ENCODE measurements at places on chromosomes 6 and 20.

GRCh38 chr6:112370946-112371345 lies 23.8 kb downstream of the RFPL4B start:
- DNase-seq, result no peak

DNA sequence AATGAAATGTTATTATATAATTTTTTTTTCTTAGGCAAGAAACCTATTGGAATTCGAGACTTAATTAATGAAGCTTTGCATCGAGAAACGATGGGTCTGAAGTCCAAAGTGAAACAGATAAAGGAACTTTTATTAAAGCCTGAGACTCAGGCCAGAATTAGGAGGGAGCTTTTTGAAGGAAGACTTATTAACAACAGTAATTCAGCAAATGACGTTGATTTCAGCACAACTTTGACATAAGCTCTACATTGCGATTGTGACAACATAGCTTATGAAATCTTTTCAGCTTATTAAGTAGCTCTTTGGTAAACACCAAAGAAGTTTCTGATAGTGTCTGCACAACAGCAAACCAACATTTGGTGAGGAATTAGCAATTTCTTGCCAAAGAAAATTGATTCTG lies 147.1 kb downstream of the AKAP7 start:
- no peak for DNase-seq

GRCh38 chr20:24668384-24668702 lies 198.9 kb downstream of the SYNDIG1 start:
- DNase-seq, result no peak

DNA sequence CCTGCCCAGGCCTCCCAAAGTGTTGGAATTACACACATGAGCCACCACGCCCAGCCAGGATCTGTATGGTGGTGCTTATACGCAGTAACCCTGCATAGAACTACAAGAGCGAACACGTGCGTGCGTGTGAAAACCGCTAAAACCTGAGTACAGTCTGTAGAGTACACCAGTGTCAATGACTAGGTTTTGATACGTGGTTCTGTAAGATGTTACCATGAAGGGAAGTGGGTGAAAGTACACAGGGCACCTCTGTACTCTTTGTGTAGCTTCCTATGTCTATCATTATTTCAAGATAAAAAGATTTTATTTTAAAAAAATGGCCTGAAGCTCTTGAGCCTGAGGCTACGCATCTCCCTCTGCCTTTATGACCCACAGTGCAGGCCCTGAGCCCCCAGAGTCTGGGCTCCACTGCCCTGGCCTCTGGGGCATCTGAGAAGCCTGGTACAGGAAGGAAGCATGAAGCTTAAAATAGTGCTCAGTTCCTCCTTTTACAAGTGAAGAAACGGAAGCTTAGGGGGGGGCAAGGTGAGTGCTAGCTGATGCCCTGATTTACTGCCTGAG lies 21.6 kb downstream of the LY86 start:
- no peak for DNase-seq

GRCh38 chr6:119628691-119629594 lies 279.4 kb upstream of the MAN1A1 start:
- no peak for DNase-seq

DNA sequence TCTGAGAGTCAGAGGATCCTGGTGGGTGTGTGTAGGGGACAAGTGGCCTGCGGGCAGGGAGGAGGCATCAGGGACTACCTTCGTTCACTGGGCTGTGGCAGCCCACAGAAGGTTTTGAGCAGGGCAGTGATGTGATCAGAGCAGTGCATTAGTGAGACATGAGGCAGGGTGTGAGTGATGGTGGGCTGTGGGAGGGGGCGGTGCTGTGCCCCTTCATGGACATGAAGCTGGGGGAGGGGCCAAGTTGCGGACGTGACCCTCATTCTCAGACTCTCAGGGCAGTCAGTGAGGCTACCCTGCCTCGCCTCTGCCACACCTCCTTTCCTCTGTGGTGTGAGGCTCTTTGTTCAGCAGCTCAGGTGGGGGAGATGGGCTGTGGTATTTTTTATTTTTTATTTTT lies 142.2 kb upstream of the RNF24 start:
- DNase-seq, result no peak

- DNase-seq, result no peak
Measured at GRCh38 chr6:130560231-130560630, 194.4 kb downstream of the TMEM200A start.

- no peak for DNase-seq
Measured at GRCh38 chr6:16783509-16783908, 22.2 kb upstream of the ATXN1 start.

- no peak for DNase-seq
Measured at GRCh38 chr6:15444081-15444731, 198.3 kb downstream of the JARID2 start.

DNA sequence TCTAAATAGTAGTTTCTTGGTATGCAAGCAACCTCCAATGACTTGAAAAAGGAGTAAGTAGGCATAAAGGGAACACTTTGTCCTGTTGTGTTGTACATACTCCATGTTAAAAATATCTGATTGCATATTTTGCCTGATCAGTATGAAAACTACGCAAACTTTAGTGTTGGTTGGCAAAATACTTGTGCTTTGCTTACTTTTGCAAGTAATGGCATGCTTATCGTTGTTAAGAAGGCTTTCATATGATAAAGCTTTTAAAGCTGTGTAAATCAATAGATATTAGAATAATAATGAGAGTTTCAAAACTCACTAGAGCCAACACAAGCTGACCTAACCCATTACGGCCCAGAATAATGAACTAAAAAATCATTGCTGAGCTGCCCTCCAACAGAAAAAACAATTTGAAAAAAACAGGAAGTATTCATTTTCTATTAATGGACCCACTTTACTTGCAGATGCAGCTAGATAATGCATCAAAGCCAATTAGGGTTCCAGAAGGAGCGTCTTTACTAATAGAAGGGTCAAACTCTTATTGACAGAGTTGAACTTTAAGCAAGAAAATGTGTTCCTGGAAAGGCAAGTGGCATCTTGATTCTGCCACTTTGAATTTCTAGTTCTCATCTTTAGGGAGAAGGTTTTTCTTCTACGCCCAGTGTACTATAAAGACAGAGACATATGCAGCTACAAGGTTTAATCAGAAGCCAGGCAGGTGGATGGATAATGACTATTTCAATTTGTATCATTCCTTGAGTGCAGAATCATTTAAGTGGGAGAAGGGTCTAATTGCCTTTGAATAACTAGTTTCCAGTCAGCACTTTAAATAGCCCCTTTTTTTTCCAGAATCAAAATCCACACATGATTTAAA lies 82.2 kb downstream of the SNAP25 start:
- no peak for DNase-seq

DNA sequence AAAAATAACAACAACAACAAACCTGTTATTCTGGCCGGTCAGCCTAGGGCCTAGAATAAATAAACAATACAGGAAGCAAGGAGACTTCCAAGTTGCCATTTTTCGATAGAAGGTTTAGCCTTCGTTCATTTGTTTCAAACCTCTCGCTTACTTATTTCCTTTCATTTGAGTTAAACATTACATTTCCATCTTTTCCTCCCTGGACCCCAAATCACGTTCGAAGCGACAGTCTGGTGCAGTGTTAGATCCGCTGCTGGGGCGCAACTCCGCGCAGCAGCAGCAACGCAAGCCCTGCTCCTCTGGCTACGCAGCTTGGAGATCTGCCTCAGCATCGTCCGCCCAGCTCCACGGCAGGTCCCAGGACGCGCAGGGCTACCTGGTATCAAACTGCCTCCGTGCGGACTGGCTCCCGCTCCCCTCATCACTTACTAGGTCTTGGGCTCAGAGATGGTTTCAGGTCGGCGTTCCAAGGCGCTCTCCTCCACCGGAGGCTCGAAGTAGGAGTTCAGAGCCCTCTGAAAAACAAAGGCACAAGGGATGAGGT lies 530 bp downstream of the TDP2 start:
- DNase-seq, result no peak

Measured in stimulated activated CD8-positive, alpha-beta memory T cell treated with anti-CD3 and anti-CD28 coated beads, Interleukin-4, amount 100 ng/mL, for 1 hour (primary cell).